ENCODE measurements at places on chromosomes 12 and 14.

DNA sequence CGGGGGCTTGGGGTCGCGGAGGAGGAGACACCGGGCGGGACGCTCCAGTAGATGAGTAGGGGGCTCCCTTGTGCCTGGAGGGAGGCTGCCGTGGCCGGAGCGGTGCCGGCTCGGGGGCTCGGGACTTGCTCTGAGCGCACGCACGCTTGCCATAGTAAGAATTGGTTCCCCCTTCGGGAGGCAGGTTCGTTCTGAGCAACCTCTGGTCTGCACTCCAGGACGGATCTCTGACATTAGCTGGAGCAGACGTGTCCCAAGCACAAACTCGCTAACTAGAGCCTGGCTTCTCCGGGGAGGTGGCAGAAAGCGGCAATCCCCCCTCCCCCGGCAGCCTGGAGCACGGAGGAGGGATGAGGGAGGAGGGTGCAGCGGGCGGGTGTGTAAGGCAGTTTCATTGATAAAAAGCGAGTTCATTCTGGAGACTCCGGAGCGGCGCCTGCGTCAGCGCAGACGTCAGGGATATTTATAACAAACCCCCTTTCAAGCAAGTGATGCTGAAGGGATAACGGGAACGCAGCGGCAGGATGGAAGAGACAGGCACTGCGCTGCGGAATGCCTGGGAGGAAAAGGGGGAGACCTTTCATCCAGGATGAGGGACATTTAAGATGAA is 630 bp downstream of the FOS start:
- DNase-seq, result peak; percentile 74

DNA sequence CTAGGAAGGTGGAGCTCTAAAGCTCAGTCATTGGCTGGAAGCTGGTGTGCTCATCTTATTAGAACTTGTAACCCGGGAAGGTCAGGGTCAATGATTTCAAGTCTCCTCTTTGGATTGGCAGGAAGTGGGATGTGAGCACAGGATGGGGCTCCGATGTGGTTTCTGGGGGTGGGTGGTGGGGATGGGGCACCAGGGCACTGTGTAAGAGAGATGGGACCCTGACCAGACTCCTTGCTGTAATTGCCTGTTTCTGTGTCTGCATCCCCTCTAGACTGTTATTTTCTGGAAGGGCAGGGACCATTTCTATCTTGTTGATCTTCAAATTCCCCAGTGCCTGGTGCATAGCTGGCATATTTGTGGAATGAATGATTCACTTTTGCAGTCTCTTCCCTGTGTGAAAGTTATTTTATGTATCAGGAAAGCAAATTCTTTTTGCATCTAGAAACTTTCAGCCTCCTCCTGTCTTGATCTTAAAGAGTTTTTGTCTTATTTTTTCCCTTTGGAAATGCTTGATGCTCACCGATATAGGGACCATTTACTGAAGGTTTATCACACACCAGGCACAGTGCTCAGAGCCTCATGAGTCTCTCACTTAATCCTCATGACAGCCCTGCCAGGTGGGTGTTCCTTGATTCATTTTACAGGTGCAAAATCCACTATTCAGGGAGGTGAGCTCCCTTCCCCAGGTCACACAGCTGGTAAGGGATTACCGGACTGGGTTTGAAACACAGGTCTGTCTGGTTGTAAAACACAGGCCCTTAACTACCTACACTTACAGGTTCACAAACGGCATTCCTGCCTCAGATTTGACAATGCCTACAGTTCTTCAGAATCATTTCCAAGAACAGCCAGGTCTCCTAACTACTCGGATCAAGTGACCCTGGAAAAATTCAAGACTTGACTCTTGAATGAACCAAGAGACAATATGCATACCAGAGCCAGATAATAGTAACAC is 86.9 kb upstream of the IGF1 start:
- no peak for DNase-seq

GRCh38 chr12:91778091-91778832 is 367.4 kb downstream of the BTG1 start:
- DNase-seq, result no peak

DNA sequence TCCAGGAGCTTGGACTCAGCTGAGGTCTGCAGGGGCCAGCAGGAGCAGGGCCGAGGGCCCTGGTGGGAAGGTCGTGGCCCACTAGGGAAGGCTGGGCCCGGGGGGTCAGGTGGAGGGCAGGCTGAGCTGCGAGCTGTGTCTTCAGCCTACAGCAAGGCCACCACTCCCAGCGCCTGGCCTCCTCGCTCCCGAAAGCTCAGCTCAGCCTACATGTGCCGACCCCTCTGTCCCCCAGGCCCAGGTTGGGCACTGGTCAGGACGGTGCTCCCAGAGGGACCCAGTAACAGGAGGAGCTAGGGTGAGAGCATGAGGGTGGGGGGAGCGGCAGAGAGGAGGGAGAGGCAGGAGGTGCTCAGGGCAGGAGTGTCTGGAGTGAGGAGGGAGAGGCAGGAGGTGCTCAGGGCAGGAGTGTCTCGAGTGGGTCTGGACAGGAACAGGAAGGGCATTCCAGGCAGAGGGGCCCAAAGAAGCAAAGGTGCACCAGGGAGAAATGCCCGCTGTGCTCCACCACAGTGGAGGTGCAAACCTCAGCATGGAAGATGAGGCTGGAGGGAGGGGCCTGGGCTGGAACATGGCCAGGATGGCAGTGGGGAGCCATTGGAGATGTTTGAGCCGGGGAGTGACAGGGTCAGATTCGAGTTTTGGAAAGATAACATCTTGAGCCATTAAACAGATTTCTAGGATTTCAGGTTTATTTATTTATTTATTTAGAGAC is 29.1 kb upstream of the GPR132 start:
- no peak for DNase-seq
